ENCODE measurements at places on chromosomes 2 and 18.

GRCh38 chr2:188675391-188676009 lies 298.7 kb upstream of the COL3A1 start:
- no peak for DNase-seq

GRCh38 chr2:142041996-142042395 lies 88.8 kb downstream of the LRP1B start:
- DNase-seq, result no peak

DNA sequence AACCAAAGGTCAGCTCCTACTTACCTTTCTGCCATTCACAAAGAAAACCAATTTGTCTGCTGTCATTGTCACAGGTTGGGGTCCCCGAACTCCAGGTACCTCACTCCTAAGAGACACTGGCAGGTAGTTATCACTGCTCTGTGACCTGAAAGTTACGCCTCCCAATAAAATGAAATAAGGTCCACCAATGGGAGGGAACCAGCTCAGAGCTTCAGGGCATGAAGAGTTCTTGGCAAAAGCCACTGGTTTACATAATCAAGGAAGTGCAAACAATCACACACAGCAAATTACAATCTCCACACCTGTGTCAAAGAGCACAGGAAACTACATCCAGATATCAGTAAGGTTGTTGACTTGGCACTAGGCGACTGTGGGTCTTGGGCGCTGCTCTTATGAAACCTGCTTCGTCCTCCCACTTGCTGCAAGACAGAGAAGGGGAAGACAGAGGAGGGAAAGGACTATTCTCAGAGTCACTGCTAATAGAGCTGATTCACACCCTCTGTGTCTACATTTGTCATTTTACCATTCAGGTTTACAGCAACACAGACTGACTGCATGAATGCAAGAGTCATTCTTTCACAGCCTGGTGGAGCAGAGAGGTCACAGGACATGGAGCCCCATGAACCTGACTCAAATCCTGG lies at the start of gene XDH:
Gene XDH (minus strand): TSS at position 142 of the 641 bp plus-strand sequence. CDS start 76 bp downstream, at position 66.
- DNase-seq, result no peak

- DNase-seq, result no peak
Measured at GRCh38 chr2:75528221-75528977, 32.3 kb downstream of the EVA1A start.

GRCh38 chr18:38635709-38636430 lies 1070.3 kb upstream of the CELF4 start:
- DNase-seq, result no peak

- no peak for DNase-seq
Measured at GRCh38 chr2:132577686-132578085, 92.3 kb downstream of the LYPD1 start.

- no peak for DNase-seq
Measured at GRCh38 chr2:207546822-207547221, 17.1 kb downstream of the CREB1 start.

GRCh38 chr2:26281226-26281625 lies 36.5 kb downstream of the HADHB start:
- no peak for DNase-seq

- DNase-seq, result peak; percentile 19
Measured at GRCh38 chr18:2657788-2658458, 2.4 kb downstream of the SMCHD1 start.

DNA sequence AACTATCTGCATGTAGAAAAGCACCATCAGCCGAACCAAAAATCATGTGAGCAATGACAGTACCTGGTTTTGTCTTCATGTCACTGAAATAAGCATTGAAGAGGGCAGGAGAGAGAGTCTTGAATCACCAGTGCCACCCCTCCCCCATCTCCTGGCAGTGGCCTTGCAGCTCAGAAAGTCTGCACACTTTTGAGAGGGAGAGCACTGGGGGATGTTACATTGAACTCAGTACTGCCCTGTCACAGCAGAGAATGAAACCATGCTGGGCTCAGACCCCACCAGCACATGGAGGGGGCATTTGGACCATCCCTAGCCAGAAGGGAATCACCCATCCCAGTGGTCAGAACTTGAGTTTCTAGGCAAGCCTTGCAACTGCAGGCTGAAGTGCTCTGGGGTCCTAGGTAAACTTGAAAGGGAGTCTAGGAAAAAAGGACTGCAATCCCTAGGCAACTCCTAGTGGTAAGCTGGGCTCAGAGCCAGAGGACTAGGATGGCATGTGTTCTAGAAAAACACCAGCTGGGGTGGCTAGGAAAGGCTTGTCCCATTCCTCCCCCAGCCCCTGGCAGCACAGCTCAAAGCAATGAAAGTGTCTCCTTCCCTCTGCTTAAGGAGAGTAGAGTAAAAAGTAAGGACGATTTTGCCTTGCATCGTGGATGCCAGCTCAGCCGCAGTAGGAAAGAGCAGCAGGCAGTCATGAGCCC lies 259.9 kb upstream of the MYT1L start:
- DNase-seq, result no peak
